NCI-H1092 treated with DMSO at 0.1 percent for 48 hours (cell line): ENCODE measurements at places on chromosomes 4 and X.
A peak's percentile ranks its signal among the peaks of the same experiment; 100 is the strongest.

GRCh38 chr4:19074036-19074435 is 1052.5 kb upstream of the LCORL start:
- DNase-seq = no peak

- DNase-seq = no peak
These were observed 58.1 kb downstream of the FNIP2 start for GRCh38 chr4:158826882-158827281.

- DNase-seq = peak; percentile 9
These were observed 81.4 kb upstream of the TRIM2 start for GRCh38 chr4:153122855-153123254.

GRCh38 chr4:182265881-182266280 is 22.7 kb downstream of the TENM3 start:
- DNase-seq = no peak

- DNase-seq = no peak
These were observed 24.7 kb upstream of the FRYL start for GRCh38 chr4:48804584-48805301.

DNA sequence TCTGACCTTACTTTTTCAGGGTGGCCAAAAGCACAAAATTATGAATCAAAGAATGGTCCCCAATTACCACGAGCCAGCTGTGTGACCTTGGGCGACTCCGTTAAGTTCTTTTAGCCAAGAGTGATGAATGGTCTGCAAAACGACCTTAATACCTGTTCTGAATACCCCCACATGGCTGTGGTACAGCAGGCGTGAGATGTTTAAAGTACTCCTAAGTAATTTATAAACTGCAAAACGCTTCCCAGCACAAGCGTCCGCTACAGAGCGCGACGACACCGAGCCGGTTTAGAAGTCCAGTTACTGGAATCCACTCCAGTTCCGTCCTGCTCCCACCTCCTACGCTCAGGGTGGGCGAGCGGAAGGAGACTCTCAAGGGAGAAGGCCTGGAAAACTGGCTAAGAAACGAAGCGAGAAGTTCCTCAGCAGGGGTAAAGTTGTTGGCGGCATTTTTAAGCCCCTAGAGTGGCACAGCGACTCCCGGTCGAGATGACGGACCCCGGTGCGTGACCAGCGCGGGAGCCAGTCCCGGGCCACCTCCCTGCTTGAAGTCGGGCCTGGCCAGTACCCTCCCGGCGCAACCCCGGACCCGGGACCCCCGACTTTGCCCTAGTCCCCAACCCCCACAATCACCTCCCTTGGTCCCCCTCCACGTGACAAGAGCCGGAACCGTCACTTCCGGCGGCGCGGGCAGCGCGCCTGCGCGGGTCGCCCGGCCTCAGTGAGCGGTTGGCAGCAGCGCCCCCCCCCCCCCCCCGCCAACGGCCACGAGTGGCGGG is 659 bp upstream of the BMP2K start:
- DNase-seq = peak; percentile 83

- DNase-seq = no peak
These were observed at the start of gene MAGEA11 for GRCh38 chrX:149711545-149712236. Gene MAGEA11, plus strand, starts transcription at chrX:149712060. Its CDS starts 1,100 bp downstream, at chrX:149713160.

- DNase-seq = no peak
These were observed 241.5 kb downstream of the COX18 start for GRCh38 chr4:72827968-72828367.

- DNase-seq = no peak
These were observed 66.0 kb upstream of the NKX1-1 start for GRCh38 chr4:1472148-1472797.

- DNase-seq = no peak
These were observed 222.1 kb downstream of the CBR4 start for GRCh38 chr4:168787801-168788595.

DNA sequence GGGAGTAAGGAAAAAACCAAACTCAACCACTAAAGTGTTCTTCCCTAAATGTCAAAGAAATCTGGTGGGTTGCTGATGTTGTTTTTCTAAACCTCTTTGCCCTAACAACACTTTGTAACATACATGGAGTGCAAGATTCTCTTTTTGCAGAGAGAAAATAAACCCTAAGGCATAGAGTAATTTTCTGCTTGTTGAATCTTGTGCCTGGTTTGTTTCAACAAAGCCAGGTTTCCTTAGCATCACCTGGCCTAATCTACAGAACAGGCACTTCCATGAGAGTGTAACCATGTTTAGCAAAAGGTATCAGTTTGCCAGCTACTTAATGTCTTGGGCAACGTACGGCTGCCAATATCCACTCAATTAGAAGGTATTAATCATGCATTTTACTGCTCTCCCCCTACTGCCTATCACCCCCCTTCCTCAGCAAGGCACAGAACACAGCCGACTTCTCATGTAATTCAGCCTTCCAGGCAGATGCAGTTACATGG is 219.2 kb downstream of the MAML3 start:
- peak; percentile 87 for DNase-seq

GRCh38 chrX:17859609-17860178 is 1.4 kb downstream of the RAI2 start:
- DNase-seq = peak; percentile 3

DNA sequence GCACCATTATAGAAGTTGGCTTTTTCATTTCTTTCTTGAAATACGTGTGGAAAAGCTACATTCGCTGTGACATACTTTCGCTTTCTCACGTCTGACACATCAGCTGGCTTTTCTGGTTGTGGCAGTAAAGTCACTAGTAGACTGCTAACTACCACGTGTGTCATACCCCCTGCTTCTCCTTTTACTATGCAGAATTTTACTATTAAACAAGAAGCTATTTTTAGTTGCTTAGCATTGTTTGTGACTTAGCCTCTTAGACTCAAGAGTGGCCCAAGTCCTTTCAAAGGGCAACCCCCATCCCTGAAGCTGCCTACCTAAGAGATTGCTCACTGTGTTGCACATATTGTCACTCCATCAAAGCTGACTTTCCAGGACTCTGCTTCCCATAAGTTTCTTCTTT is 2.1 kb upstream of the IL2 start:
- no peak for DNase-seq

- DNase-seq = no peak
These were observed 935.9 kb upstream of the EPHA5 start for GRCh38 chr4:66606215-66606614.

- DNase-seq = no peak
These were observed 14.2 kb downstream of the ZNF518B start for GRCh38 chr4:10442976-10443375.

DNA sequence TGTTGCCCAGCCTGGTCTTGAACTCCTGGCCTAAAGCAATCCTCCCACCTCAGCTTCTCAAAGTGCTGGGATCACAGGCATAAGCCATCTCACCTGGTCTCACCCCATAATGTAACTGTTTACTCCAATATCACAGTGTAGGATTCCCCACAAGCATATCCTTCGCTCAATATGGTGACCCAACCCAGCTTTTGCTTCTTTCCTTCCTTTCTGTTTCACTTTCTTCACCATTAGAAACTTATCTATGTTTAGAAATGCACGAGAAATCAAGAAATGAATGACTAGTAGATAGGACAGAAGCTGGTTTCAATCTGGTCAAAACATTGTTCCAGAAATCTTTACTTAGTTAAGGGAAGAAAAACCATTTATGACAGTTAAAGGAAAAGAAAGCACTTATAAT is 18.9 kb downstream of the TSPAN5 start:
- no peak for DNase-seq

DNA sequence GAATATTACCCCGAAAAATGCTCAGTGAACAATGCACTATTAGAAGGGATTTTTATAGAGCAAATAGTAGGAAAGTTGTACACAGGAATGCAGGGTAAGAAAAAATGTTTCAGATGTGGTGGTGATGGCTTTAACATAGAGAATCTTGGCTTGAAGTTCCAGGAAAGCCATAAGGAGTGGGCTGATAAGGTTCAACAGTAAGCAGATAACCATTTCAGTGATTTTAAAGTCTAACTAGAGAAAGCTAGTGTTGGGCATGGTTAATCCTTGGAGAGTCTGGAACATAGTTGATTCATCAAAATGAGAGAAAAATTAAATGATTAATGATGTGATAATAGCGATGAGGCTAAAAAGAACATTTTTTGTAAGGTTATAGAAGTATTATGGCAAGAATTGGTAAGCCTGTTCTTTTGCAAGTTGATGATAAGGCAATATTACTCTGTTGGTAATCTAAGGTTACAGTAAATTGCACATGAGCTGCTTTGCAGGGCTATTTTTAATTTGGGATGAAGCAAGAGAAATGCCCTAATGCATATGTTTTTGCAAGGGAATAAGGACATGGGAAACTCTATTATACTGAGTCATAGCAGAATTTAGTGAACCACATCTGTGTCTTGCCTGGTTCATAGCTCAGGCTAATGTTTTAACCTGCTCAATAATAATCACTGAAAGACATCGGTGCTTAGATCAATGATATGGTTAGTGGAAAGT is 44.3 kb downstream of the GALNTL6 start:
- DNase-seq = no peak

- DNase-seq = no peak
These were observed 15.2 kb downstream of the SUPT20HL1 start for GRCh38 chrX:24375600-24376131.

DNA sequence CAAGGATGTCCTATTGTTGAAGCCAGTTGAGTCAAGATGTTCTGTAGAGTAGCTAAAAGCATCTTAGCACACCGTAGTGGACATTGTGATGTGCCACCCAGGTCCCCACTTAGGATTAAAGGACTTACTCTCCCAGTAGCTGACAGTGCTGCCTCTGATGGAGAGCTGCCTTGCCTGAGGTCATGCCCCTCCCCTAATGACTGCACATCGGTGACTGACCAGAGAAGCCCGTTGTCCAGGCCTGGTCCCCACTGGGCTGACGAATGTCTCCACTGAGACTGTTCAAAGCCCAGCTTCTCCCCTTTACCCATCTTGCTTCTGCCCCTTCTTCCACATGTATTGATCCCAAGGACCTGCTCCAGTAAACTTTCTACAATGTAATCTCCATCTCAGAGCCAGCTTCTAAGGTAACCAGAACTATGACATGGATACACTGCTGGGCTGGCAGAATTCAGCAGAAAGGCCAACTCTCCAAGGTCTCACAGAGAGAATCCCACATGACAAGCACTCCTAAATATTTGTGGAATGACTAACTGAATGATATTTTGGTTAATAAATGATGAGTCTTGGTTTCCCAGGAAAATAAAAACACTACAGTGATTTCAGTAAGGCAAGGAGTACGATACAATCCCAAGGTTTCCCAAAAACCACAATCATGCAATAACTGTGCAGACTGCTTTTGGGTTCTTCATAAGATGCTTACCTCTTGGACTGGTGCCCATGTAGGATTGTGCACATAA is 82.4 kb upstream of the TMEM150C start:
- DNase-seq = no peak

- DNase-seq = no peak
These were observed 95.1 kb downstream of the IL15 start for GRCh38 chr4:141731481-141731880.

GRCh38 chr4:48162162-48162561 is 28.1 kb upstream of the TXK start:
- DNase-seq = no peak

DNA sequence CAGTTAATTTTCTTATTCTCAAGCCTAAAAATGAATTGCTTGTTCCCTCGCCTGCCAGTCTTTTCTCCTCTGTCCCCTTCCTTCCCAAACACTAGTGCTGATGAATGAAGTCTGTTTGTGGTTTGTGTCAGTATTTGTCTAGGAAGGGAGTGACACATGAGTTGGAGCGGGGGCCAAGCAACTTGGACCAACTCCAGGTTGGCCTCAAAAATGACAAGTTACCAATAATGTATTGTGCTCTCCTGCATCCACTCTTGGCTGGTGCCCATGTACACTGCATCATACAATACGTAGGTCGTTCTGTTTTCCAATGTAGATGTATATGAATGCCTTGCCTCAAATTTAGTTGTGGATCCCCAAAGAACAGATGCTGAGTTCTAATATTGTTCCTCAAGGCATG is 223.0 kb upstream of the GPC4 start:
- no peak for DNase-seq

DNA sequence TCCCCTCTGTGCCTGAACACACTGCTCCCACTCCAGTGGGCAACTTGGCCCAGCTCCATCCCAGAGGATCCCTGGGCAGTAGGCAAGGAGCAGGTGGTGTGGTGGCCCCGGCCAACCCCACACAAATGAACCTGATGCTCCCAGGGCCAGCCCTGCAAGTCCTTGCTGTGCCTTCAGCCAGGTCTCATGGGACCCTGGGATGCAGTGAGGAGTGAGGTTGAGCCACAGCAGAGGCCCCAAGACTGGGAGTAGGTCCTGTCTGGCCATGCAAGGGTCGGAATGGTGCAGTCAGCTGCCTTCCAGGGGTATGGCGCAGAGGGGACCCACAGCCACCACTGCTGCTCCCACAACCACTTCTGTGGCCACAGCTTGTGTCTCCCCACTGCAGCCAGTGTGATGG is 234.5 kb upstream of the DKK2 start:
- no peak for DNase-seq

DNA sequence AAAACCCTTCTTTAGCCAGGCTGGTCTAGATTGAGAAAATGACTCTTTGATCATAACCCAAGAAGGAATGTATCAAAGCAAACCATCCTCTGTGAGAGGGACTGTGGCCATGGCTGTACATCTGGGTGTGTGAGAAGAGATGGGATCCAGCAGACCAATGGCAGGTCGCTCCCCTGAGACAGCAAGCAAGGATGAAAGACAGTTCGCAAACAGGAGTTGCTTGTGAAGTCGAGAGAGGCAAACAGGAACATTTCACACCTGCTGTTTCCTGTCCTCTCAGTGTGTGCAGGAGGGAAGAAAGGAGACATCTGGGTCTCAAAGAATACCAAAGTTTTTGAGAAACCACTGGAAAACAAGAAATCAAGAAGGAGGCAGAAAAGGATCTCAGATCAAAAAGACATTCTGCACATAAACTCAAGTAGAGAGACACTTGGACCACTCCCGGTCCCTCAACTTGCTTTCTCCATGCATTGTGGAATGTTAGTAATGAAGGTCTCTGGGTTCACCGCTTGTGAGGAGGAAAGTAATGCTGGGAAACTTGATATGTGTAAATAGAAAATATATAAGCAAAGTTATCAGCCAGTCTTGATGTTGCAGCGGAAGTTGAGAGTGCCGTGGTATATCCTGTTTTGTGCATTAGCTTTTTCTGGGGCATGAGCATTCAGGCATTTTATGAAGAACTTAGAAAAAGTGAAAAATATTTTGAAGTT is 327.5 kb downstream of the BMPR1B start:
- no peak for DNase-seq

DNA sequence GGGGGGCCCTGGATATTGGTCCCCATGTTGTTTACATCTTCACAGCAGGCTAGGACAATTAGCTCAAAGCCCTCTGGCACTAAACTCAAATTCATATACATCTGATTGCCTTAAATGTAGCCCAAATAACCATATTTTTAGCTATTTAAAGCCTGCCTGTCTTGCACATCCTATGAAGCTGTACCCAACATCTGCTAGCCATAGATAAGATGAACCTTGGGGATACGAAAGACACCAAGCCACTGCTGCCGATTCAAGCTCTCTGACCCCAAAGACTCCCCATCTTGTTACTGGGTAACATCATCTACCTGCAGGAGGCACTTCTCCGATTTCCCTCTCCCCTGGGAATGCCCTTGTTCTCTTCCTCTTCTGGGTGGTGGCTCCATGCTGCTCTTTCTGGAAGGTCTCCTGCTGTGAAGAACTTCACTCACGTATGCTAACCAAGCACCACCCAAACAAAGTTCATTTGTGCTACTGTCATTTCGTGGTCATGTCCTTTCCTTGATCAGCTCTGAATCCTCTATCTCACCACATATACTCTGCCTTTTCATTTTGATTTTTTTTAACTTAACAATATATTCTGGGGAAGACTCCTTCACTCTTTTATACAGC is 107.7 kb upstream of the ATXN3L start:
- DNase-seq = peak; percentile 5

GRCh38 chrX:54808109-54808604 is 612 bp downstream of the MAGED2 start:
- peak; percentile 90 for DNase-seq
